ENCODE measurements at places on chromosomes 5 and 9.
A peak's percentile ranks its signal among the peaks of the same experiment; 100 is the strongest.

DNA sequence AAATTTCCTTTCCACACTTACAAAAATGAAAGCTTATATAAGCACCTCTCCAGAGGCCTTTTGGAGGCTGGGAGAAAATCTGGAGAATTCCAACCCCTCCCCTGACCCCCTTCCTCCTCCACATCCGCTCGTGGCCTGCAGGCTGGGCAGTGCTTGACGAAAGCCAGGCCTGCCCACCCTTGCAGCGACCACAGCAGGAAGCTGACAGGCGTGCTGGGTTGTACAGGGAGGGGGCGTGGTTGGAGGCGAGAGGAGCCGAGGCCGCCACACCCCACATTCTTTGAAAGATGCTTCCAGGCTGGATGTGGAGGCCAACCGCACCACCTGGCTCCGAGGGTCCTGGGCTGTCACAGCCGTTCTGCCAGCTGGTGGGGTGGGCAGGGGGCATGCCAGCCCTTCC, 47.8 kb upstream of the IER5L start:
- peak; percentile 79 for DNase-seq

- no peak for DNase-seq
These were observed 62.4 kb downstream of the MFAP3 start for GRCh38 chr5:154101184-154101583.

- DNase-seq, result peak; percentile 18
These were observed 20.2 kb downstream of the IL7R start for GRCh38 chr5:35876922-35877321.

DNA sequence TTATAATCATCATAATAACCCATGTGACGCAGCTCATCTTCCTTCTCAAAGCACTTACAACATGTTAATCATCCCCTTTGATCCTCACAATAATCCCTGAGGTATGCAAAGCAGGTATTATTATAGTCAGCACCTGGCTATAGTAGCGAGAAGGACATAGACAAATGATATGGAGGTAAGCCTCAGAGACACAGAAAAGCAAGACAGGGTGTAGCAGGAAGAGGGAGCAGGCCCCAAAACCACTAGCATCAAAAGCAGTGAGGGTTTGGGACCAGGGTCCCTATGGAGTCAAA, 139.2 kb upstream of the SLC30A5 start:
- DNase-seq, result no peak

DNA sequence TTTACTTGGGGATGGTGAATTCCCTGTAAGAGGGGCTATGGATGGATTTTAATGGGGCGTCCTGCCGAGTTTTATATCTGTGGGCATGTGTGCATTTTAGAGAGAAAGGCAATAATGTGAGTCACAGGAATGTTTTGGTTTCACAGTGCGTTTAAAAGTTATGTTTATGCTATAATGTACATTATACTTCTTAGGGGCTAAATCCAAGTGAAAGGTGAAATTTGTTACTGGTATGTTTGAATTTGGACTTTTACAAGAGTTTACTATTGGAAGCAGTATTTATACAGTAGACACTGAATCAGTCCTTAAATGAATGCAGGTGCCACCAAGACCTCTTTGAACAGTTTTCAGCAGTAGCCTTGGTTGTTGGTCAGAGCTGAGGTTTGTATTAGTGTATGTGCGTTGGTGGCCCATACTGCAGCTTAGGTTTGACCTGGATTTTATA, 5.6 kb downstream of the JMY start:
- peak; percentile 45 for DNase-seq

DNA sequence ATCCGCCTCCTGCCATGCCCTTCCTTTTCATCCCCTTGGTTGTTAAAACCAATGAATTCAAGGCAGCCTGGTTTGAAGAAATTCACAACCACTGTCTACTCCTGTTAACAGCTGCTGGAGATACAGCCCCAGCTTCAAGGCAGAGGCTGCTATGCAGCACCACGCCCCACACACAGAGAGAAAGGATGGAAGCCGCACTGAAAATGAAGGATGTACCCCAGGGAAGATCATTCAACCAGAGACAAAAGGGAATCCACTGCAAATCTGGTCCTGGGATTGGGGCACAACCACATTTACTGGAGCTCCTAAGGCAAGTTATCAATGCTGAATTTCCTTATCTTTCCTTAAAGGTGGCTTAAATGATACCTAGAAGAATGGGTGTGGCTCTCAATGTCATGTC, 58.7 kb downstream of the DPYSL3 start:
- DNase-seq, result no peak

DNA sequence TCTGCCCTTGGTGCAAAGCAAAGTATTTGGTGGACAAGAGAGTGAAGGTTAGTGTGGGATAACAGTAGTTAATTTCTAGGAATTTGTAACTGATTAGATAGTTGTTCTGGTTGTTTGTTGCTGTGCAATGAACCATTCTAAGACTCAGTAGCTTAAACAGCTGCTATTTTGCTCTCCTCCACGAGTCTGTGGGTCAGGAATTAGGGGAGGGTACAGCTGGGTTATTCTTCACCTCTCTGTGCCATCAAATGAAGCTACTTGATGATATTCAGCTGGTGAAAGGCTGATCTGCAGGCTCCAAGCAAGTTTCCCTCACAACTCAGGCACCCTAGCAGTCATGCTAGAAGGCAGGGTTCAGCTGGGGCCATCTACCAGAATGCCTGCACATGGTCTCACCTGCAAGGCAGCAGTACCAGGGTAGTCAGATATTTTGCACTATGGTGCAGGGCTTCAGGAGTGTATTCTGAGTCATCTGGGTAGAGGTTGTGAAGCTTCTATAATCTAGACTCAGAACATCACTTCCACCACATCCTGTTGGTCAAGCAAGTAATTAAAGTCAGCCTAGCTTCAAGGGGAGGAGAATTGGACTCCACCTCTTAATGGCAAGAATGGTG, 159.5 kb upstream of the SLC28A3 start:
- no peak for DNase-seq

DNA sequence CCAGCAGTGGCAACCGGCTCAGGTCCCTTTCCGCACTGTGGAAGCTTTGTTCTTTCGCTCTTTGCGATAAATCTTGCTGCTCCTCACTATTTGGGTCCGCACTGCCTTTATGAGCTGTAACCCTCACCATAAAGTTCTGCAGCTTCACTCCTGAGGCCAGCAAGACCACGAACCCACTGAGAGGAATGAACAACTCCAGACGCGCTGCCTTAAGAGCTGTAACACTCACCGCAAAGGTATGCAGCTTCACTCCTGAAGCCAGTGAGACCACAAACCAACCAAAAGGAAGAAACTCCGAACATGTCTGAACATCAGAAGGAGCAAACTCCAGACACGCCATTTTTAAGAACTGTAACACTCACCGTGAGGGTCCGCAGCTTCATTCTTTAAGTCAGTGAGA, 103.5 kb downstream of the GLIS3 start:
- DNase-seq, result peak; percentile 65
